HCEC 1CT (cell line): ENCODE measurements at places on chromosomes 4 and X.

- DNase-seq: no peak
Observed at GRCh38 chr4:123380728-123381716, 15.6 kb upstream of the SPRY1 start.

DNA sequence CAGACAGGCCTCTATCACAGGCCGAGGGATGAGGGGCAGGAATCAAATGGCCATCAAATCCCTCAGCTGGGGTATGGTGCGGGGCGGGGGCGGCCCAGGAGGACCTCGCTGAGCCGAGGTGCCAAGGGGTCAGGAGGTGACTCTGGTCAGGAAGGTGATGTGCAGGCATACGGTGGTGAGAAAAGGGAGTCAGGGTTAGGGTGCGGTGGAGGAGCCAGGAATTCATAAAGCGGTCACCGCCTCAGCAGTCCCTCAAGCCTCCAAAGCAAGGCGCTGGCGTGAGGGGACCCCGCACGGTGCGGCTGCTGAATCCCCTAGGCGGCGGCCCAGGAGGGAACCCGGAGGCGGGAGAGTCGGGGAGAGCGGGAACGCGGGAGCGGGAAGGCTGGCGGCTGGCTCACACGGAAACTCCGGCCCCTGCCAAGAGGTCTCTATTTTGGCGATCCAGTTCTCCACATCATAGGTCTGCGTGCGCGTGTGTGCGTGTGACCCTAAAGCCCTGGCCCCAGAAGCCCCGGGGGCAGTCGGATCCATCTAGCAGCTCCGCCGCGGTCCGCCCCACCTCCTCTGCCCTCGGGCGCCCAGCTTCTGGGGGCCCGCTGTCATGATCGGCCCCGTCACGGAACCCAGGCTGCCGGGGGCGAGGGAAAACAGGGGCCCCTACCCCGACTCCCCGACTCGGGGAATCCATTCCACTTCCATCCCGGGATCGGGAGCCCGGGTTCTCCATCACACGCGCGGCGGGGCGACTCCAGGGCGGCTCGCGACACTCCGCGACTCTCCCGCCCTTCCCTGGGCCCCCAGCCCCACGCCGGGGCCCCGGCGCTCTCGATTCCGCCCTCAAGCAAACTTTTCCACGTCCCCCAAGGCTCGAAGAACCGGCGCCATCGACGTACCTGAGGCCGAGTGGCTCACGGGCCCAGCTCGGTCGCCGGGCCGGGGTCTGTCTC, 593 bp downstream of the ELF4 start:
- DNase-seq: peak; percentile 19

DNA sequence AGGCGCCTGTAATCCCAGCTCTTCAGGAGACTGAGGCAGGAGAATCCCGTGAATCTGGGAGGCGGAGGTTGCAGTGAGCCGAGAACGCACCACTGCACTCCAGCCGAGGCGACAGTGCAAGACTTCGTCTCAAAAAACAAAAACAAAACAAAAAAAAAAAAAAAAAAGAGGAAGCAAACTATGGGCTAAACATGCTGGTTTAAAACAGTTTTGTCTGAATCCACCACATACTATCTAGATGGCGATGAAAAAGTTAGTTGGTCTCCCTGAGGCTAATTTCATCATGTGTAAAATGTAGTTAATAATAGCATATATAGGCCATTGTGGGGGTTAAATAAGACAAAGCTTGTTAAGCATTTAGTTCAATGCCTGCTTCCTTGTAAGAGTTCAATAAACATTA, 451.1 kb downstream of the RPA4 start:
- DNase-seq: no peak

- DNase-seq: peak; percentile 50
Observed at GRCh38 chr4:86557526-86557925, 36.6 kb upstream of the PTPN13 start.

DNA sequence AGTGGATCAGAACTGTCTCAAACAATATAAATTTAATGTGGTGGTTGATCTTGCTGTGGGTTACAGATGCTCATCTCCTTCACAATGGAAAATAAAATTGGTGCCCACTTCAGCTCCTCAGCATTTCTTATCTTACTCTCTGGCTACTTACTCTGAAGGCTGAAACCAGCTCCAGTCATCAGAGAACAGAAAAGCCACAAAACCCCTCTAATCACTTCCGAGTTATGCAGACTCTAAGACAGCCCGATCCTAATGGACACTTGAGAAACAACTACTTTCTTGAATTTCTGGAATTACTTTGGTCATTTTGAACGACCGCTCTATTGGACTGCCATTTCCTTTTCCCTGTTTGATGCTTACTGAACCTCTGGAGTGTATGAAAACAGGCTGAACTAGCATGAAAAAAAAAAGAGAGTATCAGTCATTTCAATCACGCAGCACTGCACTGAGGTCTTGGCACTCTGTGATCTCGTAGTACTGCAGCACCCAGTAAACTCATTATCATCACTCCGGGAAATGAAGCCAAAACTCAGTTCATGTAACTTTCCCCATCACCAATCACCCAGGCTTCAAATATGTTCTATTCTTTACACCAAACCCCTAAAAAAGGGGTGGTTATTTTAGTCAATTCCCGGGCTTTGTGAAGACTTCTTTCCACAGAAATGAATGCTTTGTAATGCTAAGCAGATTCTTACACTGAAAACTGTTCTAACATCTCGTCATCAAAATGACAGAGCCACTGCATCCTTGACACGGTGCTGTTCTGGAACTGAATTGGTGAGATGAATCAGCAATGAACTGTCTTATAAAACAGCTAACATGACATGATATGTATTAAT, 54.5 kb downstream of the TSPAN5 start:
- no peak for DNase-seq

DNA sequence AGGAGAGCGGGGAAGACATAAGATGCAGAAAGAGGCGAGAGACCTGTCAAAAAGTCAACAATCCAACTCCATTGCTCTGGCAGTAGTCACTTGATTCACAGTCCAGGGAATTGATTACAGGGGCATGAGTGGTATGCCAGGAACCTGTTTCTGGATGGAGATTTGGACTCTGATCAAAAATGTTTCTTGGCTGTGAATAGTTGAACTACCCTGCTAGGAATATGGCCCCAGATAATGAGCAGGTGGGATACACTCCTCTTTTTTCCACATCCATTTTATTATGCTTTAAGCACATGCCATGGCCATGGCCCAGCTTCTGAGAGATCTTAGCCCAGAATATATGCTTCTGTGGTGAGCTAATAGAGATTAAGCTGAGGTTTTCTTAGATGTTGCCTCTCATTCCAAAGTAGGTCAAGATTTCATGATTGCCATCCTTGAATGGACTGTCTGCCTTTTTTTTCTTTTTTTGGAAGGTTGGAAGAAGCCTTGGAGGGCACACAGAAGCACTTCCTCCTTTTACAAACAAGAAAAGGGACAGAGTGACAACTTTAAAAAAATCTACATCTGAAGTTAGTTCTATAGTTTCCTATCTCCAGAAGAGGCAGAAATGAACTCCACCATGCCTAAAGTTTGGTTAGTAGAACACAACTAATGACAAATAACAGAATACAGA, 121.9 kb downstream of the KIT start:
- DNase-seq: no peak

GRCh38 chr4:54958236-54958635, 167.2 kb downstream of the KDR start:
- no peak for DNase-seq

DNA sequence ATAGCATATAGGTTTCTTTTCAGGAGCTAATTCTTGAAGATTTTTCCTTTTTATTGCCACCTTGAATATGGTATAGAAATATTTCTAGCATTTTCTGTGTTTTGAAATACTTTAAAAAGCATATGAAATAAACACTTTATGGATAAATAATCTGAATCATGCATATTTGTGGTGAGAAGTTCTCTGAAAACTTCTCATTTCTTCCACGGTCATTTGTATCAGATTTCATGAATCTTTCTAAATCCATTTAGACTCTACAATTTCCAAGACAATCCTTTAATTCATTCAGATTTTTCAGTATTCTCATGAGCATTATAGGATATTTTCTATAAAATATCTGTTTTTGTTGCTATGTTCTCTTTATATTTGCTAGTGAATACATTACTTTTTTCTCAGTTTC, 16.2 kb upstream of the CA5B start:
- DNase-seq: peak; percentile 37
